ENCODE measurements at places on chromosomes 1 and 21.

GRCh38 chr1:83960669-83961277, 38.2 kb downstream of the TTLL7 start:
- DNase-seq: peak; percentile 5

- peak; percentile 56 for DNase-seq
Measured at GRCh38 chr1:82161700-82162141, 361.0 kb downstream of the ADGRL2 start.

DNA sequence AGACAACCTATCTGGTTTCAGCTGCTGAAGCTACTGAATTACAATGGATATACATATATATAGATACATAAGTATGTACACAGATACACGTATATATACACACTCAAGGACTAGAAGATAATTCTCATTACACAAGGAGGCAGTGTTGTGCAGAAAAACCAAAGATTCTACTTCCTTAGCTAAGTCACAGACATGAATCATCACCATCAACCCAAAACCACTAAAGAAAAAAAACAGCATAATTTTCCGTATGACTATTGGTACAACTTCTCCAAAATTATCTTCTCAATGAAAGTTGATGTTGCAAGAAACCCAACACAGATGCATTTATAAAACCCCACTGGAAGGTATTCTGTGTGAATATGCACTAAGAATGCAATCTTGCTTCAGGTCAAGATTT, 36.8 kb upstream of the RPF1 start:
- DNase-seq: no peak

DNA sequence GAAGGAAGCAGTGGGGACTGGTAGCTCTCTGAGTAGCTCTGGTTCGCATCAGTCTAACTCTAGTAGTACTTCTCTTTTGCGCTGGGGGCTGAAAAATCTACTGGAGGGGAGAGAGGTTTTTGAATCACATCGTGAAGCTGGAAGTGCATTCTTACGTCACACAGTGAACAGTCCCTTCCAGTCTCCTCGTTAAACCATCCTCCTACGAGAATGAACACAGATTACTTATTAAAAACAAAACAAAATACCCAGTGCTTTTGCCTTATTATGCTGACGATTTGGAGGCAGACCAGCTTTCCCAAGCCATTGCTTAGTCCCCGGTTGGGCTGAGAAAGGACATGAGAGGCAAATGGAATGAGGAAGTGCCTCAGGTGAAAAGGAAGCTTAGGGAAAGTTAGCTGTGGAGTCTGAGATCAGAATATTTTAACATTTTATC, 16.1 kb downstream of the HUNK start:
- DNase-seq: no peak

DNA sequence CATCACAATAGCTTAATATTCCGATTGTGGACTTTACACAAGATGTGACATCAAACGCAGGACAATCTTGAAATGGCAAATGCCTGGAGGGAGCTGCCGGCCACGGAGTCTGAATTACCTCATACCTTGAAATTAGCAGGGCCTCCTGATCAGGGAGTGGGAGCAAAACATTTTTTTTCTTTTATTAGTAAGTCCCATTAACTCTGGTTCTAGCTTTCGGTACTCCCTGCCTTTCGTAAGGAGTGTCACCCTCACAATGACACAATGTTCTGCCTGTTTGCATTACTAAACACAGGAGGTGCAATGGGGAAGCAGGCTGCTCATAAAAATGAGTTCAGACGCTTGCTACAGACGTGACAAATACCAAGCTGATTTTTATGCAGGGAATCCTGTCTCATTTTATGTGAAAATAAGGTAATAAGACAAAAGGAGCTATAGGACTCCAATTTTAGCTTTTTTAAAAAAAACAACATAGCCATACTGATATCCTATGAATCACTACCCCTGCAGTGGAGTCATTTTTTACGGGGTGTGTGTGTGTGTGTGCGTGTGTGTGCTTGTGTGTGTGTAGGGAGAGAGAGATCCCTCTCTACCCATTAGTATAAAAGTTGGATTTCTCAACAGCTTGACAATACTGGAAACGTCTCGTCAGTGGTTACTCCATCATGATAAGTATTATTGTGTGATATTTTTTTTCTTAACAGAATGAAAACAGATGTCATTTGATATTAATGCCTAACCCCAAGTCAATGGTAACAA, 205.1 kb upstream of the RUNX1 start:
- no peak for DNase-seq

GRCh38 chr1:178337091-178337706, 159.6 kb downstream of the CLEC20A start:
- DNase-seq: no peak

GRCh38 chr1:101846820-101847219, 149.9 kb downstream of the OLFM3 start:
- DNase-seq: no peak

DNA sequence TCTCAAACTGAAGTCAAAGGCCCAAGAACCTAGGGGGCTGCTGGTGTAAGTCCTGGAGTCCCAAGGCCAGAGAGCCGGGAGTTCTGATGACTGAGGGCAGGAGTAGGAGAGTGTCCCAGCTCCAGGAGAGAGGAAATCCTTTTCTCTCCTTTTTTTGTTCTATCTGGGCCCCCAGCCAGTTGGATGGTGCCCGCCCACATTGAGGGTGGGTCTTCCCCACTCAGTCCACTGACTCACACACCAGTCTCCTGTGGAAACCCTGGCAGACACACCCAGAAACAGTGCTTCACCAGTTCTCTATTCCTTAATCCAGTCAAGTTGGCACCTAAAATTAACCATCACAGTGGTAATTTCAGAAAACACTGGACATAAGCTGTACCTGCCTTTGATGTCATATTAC, 12.7 kb upstream of the WDR26 start:
- no peak for DNase-seq

DNA sequence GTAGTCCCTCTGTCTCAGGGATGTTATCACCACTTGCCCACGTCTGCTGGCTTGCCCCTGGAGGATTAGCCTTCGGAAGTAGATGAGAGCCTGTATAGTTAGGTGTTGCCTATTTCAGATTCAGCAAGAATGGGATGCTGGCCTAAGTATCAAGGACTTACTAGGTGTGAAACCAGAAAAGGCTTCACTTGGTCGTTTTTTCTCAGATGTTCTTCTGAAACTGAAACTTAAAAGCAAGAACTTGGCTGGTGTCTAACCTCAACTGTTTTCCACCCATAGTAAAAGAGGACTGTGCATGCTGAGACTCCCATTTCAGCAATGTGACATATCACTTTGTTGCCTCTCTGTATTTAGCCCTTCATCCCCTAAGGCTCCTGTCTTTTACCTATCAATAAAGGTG, 67.0 kb upstream of the LRRC53 start:
- no peak for DNase-seq

- DNase-seq: no peak
Measured at GRCh38 chr1:18154430-18155194, 47.0 kb downstream of the IGSF21 start.

DNA sequence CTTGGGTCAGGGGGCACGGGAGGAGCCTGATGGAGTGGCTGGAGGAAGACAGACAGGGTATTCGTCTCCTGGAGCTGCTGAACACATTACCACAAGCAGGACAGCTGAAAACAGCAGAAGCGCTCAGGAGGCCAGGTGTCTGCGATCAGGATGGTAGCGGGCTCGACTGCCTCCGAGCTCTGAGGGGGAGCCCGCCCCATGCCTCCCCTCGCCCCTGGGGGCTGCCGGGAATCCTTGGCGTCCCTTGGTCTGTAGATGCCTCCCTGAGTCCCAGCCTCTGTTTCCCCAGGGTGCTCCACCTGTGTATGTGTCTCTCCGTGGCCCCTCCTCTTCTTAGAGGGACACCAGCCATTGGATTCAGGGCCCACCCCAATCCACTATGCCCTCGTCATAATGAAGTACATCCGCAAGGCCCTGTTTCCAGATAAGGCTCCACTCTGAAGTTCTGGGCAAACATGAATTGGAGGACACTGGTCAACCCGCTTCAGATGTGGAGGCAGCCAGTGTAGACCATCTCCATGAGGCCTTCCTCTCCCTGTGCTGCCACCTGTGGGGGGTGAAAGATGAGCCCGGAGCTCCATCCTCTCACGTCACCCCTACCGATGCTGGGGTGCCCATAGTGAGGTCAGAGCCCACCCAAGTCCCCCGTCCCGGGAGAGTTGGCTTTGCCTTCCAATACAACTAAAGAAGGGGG, 67.8 kb downstream of the SPSB1 start:
- no peak for DNase-seq

- DNase-seq: no peak
Measured at GRCh38 chr1:212205006-212205405, 80.2 kb upstream of the PPP2R5A start.

DNA sequence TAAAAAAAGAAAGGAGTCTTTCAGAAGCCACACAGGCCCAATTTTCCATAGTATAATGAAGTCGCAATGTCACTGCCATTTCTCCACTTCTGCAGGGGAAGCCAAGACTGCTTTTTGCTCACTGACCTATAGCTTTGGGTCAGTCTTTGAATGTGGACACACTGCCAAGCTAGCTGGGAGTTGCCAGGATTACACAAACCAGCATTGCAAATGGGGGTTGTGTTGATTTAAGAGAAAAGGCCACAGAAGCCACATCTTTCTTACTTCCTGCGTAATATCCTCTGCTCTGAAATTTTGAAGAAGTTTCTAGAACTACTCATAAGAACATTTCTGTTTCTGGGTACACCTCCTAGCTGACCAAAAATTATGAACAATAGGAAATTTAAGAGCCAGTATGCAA, 45.8 kb upstream of the SAMSN1 start:
- DNase-seq: no peak

Measured in NCI-H1417 (cell line).